Hippocampal formation (tissue), 2 donors: ENCODE measurements at places on chromosomes 2 and 18.
A peak's percentile ranks its signal among the peaks of the same experiment; 100 is the strongest.

- DNase-seq, result no peak
These were observed 32.0 kb upstream of the MC4R start for GRCh38 chr18:60404486-60405085.

- DNase-seq, result no peak
These were observed 127.4 kb upstream of the ZSWIM2 start for GRCh38 chr2:186976329-186976728.

DNA sequence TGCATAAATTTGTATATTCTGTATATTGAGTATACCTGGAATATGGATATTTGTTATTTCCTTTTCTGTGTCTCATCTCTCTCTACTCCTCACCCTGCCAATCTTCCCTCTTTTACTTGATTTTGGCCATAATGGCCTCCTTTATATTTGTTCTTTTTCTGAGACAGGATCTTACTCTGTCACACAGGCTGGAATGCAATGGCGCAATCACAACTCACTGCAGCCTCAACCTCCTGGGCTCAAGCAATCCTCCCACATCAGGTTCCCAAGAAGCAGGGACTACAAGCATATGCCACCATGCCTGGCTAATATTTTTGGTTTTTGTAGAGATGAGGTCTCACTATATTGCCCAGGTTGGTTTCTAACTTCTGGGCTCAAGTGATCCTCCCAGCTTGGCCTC is 30.5 kb downstream of the PREPL start:
- DNase-seq, result no peak

- no peak for DNase-seq
These were observed 95.8 kb upstream of the CAVIN2 start for GRCh38 chr2:191942739-191943103.

GRCh38 chr2:37776487-37776886 is 105.0 kb upstream of the CDC42EP3 start:
- DNase-seq, result no peak

DNA sequence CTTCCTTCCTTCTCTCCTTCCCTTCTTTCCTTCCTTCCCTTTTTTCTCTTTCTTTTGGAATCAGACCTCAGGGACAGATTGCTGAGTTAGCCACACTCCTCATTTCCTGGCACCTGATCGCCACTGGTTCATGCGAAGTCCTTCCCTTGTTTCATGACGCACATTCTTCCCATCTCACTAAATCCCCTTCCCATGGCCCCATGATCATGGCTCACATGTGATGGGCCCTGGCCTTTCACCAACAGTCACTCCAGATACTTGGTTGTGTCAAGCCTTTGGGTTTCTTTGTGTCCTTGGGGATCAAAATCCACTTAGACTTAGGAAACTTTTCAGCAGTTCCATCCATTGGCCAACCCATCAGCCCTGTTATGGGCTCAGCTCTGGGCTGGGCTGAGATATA is 23.8 kb upstream of the ASPRV1 start:
- no peak for DNase-seq

- no peak for DNase-seq
These were observed 138.1 kb downstream of the SEPTIN10 start for GRCh38 chr2:109475531-109476210.

GRCh38 chr2:47129191-47129706 is 25.9 kb downstream of the STPG4 start:
- DNase-seq, result no peak

DNA sequence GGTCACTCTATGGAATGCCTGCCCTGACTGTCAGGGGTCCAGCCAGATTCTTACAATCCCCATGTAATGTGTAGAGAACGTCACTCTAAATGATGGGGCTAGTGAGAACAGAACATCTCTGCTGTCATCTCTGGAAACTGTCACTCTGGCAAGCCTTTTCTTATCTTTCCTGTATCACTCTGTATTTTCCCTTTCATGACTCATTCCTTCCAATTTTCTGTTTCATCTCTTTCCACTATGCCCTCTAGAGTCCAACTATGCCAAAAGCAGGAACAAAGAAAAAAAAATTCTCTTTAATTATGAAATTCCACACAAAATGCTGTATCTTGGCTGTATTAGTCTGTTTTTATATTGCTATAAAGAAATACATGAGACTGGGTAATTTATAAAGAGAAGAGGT is 608.8 kb downstream of the ADCYAP1 start:
- DNase-seq, result no peak

DNA sequence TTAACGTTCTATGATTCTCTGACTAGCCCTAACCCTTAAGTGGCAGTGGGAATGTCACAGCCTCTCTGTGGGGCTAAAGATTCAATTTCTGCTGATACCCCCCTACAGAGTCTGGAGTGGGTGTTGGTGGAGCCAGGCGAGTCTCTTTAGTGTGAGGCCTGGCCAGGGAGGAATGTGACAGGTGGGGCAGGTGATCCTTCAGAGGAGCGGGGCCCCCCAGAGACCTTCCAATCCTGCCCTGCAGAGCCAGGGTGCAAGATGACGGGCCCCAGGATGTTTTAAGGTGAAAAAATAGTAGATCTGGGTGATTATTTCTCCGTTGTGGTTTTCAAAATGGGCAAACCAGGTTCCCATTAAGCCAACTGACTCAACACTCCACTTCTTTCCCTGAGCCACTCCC is 28.2 kb upstream of the DNMT3A start:
- DNase-seq, result no peak

DNA sequence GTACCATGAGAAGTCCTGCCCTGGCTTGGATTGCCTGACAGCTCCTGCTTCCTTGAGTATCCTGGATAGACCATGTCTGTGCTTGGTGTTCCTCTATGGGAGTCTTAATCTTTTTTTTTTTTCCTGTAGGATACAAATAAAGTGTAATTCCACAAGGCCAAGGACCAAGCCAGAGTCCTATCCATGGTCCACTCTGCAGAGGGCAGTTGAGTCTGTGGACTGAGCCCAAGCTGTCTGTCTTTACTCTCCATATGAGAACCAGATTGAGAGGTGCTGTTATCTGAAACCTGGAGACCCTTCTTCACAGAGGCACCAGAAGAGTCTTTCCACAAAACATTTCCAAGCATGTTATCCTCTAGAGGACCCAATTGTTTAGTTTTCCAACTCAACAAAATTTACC is 1.4 kb upstream of the KIF3C start:
- no peak for DNase-seq

GRCh38 chr2:200026332-200027230 is 71.2 kb downstream of the MAIP1 start:
- DNase-seq, result no peak

DNA sequence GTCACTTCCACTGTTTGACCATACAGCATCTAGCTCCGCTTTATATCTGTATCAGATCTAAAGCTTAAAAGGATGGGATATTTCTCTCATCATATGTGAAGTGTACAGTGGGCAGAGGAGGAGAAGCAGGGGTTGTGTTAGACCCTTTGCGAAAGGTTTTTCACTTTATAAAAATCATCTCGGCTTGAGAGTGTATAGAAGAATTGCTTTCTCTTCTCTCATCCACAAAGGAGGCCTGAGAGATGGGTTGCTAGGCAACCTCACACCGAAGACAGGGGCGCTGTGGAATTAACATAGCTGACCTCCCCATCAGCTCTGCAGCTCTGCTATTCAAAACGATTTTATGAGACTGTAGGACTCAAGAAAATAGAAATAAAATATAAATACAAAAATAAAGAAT is 70.2 kb upstream of the GALNT3 start:
- peak; percentile 23 for DNase-seq

GRCh38 chr18:58032233-58032632 is 11.8 kb upstream of the NEDD4L start:
- DNase-seq, result no peak

- no peak for DNase-seq
These were observed 685.8 kb upstream of the HS6ST1 start for GRCh38 chr2:129004485-129004884.

DNA sequence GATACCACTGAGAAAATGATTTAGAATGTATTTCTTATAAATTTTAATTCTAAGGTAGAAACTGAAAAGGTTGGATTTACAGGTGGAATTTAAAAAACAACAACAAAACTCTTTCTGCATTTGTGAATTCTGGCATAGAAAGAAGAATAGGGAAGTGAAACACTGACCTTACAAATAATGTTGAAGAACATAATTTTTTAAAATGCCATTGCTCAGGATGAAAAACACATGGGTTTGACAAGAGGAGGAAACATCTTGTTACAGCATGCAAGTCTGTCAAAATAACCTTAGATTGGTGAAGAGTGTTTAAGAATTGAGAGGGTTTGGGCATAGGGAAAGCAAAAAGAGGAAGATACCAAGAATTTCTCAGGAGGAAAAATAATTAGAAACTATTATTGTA is 184.3 kb downstream of the UBE2E3 start:
- DNase-seq, result no peak

GRCh38 chr2:191604154-191604553 is 73.8 kb upstream of the NABP1 start:
- no peak for DNase-seq

- DNase-seq, result no peak
These were observed 10.1 kb downstream of the BIN1 start for GRCh38 chr2:127096718-127097470.

DNA sequence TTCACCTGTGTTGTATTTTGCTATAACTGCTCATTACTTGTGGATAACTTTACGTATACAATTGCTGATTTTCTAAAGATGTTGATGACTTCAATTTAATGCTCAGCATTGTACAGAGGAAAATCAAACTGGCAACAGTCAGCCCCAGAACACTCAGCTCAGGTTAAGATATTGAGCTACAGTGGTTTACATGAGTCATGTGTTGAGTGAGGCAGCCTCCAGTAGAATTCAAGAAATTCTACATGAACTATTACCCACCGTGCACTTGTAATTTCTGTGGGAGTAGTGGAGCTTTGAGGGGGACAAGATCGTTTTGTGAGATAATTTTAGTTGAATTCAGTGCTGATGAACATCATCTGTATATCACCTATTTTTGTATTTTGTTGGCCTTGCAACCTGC is 292.3 kb downstream of the ALPK2 start:
- DNase-seq, result no peak

- no peak for DNase-seq
These were observed 30.1 kb upstream of the GNAL start for GRCh38 chr18:11658989-11659388.

GRCh38 chr2:69237070-69237670 is 149.9 kb downstream of the GFPT1 start:
- DNase-seq, result no peak

- no peak for DNase-seq
These were observed 140.4 kb upstream of the ALPP start for GRCh38 chr2:232238108-232238507.
